ENCODE measurements at places on chromosomes 11 and 22.

- DNase-seq: no peak
Observed at GRCh38 chr11:114130115-114130576, 70.6 kb downstream of the ZBTB16 start.

DNA sequence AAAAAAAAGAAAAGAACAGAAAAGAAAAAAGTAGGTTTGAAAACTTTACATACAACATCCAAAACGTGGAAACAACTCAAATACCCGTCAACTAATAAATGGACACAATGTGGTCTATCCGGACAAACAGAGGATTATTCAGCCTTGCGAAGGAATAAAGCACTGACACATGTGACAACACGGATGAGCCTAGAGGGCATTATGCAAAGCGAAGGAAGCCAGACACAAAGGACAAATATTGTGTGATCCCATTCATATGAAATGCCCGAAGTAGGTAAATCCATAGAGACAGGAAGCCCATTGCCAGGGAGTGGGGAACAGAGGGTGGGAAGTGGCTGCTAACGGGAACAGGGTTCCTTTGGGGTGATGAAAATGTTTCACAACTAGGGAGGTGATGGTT lies 11.8 kb downstream of the RFPL1 start:
- no peak for DNase-seq

DNA sequence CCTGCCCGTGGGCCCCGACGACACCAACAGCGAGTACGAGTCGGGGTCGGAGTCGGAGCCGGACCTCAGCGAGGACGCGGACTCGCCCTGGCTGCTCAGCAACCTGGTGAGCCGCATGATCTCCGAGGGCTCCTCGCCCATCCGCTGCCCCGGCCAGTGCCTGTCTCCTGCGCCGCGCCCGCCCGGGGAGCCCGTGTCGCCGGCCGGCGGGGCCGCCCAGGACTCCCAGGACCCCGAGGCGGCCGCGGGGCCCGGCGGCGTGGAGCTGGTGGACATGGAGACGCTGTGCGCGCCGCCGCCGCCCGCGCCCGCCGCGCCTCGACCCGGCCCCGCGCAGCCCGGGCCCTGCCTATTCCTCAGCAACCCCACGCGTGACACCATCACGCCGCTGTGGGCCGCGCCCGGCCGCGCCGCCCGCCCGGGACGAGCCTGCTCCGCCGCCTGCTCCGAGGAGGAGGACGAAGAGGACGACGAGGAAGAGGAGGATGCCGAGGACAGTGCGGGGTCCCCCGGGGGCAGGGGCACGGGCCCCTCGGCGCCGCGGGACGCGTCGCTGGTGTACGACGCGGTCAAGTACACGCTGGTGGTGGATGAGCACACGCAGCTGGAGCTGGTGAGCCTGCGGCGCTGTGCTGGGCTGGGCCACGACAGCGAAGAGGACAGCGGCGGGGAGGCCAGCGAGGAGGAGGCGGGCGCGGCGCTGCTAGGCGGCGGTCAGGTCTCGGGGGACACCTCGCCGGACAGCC lies 3.8 kb downstream of the MAPK8IP2 start:
- no peak for DNase-seq

- DNase-seq: no peak
Observed at GRCh38 chr11:71071736-71072509, 180.5 kb downstream of the SHANK2 start.

- DNase-seq: no peak
Observed at GRCh38 chr11:119117004-119117706, 4.2 kb upstream of the HINFP start.
